Astrocyte of the cerebellum (primary cell): ENCODE measurements at places on chromosomes 2 and 18.

DNA sequence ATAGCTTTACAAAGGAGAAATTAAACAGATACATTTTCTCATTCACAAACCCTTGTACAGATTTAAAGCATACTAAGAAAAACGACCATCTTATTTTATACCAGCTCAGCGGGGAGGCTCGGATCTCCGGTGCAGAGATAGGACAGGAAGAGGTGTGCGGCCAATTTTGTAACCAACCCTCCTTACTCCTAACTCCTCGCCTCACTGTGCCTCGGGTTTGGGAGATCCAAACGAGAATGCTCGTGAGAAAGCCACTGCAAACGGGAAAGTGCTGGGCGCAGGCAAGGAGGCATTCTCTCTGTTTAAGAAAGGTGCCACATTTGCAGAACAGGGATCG is 1.2 kb downstream of the KDSR start:
- no peak for DNase-seq

DNA sequence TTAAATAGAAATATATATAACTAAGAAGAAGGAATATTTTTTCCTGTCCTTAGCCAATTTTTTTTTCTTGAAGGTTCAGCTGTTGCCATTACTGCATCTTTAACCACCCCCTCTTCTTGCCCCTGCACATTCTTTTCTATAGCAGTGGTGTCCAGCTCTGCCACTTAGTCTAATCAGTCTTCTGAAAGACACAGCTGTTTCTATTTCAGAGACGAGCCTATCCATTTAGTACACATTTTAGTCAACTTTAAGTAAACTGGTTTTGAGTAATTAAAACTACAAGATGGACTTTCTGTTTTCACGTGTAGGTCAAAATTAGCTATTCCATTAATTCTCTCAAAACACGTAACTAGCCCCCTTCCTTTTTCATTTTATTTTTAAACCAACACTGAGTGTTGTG is 21.0 kb downstream of the SPOPL start:
- DNase-seq, result no peak

- DNase-seq, result no peak
Measured at GRCh38 chr2:32591669-32592463, 36.0 kb upstream of the TTC27 start.

- DNase-seq, result no peak
Measured at GRCh38 chr2:174753038-174753633, 11.1 kb downstream of the CHRNA1 start.

GRCh38 chr18:59681521-59682004 is 15.7 kb downstream of the CCBE1 start:
- no peak for DNase-seq

- DNase-seq, result no peak
Measured at GRCh38 chr2:190180313-190181122, 118.0 kb upstream of the MSTN start.

- no peak for DNase-seq
Measured at GRCh38 chr2:196510246-196510645, 129.3 kb upstream of the CCDC150 start.

DNA sequence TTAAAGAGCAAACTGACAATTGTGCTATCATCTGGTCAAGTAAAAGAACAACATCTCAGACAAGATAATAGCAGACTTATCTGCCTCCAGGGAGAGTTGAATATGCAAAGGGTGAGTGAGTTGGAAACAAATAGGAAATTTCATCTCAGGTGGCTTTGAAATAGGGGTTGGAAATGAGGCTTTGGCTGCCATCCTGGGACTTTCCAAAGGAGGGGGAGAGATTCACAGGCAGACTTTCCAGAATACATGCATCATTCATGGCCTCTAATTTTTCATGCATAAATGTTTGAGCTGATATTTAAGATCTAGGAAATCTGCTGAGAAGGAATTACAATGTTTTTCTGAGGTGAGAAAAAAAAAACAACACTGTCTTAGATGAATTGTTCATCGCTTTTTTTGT is 300.5 kb downstream of the ALK start:
- DNase-seq, result no peak
